ENCODE measurements at places on chromosomes 6 and 20.

DNA sequence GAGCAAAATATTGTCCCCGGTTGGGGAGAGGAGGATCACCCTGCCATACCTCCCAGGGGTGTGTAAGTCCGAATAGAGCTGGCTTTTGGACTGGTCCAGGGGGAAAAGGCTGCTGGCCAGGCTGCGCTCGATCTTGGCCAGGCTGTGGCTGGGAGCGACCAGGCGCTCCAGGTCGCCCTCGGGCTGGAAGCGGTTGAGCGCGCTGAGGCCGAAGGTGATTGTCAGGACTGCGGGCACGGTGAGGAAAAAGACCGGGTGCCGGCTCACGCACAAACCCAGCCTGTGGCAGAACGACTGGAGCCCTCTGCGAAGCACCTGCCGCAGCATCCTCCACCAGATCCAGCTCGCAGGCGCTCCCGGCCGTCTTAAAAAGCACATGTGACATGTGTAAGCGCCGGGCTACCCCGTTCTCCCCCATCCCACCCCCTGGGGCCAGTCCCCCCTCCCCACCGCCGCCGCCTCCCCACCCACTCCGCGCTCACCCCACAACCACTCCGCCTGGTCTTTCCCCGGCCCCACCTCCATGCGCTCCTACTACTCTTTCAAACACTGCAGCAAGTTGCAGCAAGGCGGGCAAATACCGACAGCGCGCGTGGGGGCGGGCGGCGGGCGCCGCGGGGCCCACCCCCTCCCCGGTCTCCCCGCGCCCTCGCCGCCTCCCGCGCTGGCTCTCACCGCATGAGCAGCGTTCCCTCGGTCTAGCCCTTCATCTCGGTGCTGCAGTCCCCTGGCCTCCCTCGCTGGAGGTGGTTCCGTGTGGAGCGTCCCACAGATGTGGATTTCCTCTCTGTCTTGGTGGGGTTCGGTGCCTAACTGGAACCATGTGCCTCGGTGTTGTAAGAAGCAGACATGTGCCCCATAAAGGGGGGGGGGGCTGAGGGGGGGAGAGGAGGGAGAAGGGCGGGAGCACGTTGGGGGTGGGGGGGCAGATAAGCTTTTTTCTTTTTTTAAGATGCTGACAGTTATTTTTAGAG is 42.4 kb downstream of the PTCHD4 start:
- peak; percentile 22 for DNase-seq

DNA sequence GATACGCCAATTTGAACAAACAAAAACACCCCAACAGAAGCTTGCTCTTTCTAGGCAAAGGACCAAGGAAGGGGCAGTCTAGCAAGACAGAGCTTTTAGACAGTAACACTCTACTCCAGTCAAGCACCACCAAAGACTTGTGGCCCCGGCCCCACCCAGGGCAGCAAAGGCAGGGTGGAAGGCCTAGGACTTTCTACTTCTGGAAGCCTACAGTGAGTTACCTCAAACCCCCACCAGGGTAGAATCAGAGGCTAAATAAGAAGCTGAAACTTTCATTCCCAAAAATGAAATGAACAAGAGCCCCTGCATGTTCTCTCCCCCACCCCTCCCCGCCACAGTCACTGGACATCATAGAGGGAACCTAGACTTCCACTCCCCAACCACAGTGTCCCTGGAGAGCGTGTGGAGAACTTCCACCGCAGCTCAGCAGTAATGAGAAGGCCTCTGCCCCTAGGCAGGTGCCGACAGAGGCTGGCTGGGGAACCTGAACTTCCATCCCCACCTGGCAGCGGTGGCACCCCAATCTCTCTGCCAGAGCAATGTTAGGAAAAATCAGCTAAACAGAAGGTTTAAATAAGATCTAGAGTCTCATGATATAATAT is 40.0 kb downstream of the KATNA1 start:
- no peak for DNase-seq

DNA sequence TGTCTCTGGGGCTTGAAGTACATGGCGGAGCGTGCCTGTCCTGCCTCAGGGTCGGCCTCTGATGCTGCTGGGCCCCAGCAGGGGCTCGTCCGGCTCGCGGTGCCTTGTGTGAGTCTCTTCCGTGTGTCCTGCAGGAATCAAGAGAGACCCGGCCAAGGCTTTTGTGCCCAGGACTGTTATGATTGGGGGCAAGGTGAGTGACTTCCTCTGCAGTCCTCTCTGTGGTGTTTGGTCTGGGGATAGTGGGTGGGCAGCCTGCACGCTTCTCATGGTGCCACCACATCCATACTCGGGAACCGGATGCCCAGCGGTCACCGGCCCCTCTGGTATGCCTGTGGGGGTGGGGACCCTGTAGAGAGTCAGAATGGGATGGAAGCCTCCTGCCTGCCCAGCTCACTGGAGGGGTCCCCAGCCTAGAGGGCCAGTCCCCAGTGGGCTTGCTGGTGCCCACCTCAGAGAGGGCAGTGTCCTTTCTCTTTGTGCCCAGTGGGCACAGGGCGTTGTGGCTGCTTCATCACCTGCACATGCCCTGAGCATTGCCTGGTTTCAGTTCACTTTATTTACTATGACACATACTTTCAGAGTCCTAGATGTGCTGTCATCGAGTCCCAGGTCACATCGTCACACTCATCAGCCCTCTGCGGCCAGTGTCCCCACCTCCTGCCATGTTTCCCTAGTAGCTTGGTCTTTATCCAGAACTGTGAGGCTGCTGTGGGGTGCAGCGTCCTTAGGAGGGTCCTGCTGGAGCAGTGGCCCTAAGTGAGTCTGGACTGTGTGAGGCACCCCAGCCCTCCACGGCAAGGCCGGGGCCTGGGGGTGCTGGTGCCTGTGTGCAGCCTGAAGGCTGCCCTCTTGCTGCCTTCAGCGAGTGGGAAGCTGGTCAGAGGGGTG is 40.7 kb downstream of the PYGB start:
- DNase-seq = no peak

DNA sequence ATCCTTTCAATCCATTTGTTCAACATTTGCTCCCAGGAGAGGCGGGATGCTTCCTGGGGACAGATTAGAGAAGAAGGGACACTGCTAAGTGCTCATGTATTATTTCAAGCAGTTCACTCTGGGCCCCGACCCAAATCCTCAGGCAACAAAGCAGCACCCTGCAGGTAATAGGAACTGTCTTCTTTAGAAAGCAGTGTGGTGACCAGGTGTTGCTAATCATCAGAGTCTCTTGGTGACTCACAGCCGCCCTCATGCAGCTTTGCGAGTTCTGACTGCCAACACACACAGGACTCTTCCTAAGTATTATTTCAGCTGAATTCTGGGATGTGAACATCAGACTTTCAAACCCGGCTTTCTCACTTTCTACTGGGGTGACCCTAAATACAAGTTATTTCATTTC is 356.4 kb downstream of the PRKN start:
- DNase-seq = no peak

DNA sequence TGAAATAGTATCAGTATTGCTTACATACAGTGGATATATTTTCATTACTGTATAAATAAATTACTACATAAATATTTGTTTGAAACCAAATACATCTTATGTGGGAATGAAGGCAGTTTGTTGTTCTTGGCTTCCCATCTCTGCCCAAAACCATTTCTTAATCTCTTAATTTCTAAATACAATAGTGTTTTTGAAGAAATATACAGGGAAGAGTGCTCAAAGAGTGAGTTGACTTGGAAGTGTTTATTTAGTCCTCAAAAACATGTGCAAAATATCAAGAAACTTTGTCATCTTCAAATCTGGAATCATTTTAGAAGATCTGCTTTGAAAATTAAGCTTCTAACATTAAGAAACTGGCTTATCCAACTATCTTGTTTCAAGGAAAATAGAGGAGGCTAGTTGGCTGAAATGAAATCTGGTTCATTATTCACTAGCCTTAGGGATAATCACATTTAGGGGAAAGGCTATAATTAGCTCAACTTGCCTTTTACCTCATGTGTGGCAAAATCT is 259.8 kb upstream of the FLRT3 start:
- DNase-seq = no peak

DNA sequence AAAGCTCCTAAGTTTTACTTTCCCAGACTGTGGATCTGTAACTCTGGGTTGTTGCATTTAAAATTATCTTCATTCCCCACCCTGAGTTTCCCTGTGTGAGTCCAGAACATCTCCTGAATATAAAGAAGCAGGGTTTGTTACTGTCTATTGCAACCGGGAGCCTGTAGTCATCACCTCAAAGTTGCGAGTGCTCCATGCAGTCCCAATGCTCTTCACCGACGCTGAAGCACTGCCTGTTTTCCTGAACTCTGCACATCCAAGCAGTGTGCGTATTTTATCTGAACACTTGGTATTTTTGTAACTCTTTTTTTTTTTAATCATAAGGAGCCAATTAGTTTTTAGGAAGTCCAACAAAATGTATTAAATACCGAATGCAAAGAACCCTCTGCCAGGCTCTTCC is 907 bp upstream of the HLA-B start:
- no peak for DNase-seq

GRCh38 chr6:431504-431903 is 40.0 kb downstream of the IRF4 start:
- DNase-seq = no peak

- no peak for DNase-seq
Measured at GRCh38 chr20:61254881-61255626, 3.0 kb downstream of the CDH4 start.

DNA sequence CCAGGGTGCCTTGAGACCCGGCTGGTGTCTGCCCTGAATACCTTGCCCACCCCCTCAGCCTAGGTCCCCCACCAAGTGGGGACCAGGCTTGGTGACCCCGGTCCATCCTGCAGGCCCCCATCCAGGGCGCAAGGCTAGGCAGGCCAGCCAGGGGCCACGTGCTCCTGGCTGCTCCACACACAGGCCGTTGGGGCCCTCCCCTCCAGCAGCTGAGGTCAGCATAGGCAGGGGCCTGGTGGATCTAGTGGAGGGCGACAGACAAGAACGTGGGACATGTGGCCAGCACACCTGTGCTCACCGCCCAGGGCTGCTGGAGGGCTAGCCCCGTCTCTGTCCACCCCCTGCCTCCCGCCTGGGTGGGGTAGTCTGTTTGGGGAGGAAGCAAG is 7.5 kb upstream of the HRH3 start:
- DNase-seq = no peak

- no peak for DNase-seq
Measured at GRCh38 chr6:168194732-168195567, 115.9 kb upstream of the FRMD1 start.

GRCh38 chr6:86474081-86474480 is 463.2 kb upstream of the HTR1E start:
- no peak for DNase-seq

DNA sequence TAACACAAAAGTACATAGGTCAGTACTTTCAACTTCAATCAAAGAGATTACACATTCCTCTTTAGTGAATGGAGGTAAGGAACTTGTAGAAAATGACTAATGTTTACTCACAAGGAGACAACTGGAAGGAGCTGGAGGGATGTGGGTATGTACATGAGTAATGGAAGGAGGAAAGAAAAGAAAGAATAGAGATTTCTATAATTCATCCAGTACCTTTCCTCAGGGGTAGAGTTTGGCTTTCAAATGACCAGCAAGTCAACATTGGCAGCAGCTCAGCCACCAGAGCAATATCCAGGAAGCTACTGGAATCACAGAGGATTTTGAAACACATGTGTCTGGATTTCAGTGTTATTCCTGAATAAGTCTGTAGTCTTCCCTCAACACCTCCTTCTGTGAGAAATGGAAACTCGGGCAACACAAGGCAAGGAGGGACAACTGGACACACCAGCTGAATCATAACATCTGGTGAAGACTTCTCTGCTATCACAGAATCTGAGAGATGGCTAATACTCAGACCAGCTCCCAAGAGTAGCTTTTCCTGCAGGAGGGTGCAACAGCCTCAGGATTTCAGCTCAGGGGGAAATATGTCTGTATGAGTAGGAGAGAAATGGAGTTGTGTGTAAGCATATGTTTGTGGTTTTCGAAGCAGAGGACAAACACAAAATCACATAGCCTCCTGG is 98.8 kb downstream of the HAO1 start:
- DNase-seq = no peak

GRCh38 chr20:31497838-31498540 is 16.3 kb upstream of the HM13 start:
- no peak for DNase-seq

DNA sequence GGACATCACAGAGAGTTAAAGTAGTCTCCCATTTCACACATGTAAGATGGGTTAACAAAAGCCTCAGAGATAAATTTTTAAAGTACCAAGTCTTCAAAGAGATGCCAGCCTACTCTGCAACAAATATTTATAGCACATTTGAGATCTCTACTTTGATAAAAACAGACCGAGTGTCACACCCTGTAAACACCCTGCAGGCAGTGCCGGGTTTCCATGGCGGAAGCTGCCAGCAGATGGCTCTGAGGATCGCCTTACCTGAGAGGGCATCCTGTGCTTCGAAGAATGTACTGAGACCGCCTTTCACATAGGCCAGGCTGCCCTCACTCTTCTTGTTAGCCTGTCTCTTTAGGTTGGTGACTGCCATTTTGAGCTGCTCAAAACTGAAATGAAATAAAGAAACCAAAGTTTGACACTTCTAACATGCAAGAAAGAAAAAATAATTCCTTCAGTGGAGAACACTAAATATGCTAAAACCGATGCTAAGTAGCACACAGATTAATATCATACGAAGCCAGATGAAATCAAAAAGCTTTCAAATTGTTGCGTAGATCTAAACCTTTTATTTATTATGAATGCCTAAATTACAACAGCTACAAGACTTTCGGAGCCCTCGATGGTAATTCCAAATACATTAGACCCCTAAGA is 39.3 kb downstream of the HUS1B start:
- peak; percentile 23 for DNase-seq

GRCh38 chr6:169962604-169963469 is 211.4 kb downstream of the ERMARD start:
- DNase-seq = no peak

DNA sequence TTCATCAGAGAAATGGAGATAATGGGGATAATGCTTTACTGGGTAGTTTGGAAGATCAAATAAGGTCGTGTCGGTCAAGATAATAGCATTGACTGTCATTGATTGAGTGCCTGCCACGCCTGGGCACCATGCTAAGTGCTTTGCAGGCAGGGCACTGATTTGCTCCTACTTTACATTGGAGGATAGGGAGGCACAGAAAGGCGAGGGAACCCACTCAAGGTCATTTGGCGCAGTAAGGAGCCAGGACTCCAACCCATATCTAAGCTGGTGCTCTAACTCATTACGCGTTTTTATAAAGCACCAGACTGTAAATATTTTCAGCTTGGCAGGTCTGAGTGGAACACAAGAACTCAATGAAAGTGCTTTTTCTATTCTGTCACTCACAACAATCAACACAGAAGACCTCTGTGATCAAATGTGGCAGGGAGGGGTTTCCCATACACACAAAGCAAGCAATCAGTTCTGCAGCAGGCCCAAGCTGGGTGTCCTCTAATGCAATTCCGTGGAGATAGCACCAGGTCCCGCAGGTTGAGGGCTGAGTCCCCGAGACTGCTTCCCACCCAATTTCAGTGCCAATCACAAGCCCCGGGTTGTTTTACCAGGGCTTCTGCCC is 373.6 kb downstream of the CDH26 start:
- no peak for DNase-seq

- DNase-seq = no peak
Measured at GRCh38 chr6:16630026-16630643, 131.1 kb downstream of the ATXN1 start.

- no peak for DNase-seq
Measured at GRCh38 chr6:157927011-157927410, 54.7 kb upstream of the SYNJ2 start.

Measured in NCI-H526 treated with DMSO at 0.1 percent for 48 hours (cell line).